Body of pancreas (tissue), 4 donors: ENCODE measurements at places on chromosomes 3 and 15. TPM values are rescaled to one million over a fixed set of nuclear protein-coding genes. Genes with fewer than 3 reads are reported as not detected.

- no peak for DNase-seq
Observed at GRCh38 chr3:169678122-169678521, 14.6 kb upstream of the MECOM start.

DNA sequence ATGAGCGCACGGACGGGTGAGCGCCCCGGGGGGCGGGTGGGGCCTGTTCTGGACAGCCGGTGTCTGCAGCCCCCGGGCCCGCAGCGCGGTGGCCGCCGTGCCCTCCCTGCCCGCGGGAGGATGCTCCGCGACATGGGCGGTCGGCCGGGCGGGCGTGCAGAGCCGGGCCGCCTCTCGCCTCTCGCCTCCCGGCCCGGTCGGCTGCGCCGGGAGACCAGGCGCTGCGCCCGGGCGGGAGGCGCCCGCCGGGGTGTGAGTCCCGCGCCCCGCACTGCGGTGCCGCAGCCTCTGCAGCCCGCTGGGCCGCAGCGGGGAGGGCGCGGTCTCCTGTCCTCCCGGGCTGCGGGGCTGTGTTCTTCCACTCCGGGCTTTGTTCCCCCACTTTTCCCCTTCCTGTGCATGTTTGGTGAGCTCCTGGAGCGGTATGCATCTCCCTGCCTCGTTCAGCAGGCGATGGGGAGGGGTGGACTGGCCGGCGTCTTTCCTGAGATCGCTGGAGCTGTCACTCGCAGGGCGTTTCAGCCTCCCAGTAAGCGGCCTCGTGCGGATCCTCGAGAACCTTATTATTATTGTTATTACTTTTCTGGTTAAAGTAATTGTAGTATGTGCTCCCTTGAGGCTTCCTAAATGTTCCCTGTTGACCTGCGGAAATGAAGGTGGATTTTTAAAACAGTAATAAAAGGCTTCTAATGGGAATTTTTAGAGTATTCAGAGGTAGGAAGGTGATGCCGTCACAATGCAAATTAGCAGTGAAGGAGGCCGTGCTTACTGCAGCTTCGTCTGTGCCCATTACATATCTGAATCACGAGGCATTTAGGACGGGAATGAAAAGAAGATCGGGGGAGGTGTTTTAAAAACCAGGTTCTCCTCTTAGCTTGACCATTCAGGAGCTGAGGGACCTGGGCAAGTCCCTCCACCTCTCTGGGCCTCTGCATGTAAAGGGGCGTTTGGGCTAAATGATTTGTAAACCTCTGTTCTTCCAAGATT is 593 bp downstream of the TMOD2 start:
- peak; percentile 47 for DNase-seq

DNA sequence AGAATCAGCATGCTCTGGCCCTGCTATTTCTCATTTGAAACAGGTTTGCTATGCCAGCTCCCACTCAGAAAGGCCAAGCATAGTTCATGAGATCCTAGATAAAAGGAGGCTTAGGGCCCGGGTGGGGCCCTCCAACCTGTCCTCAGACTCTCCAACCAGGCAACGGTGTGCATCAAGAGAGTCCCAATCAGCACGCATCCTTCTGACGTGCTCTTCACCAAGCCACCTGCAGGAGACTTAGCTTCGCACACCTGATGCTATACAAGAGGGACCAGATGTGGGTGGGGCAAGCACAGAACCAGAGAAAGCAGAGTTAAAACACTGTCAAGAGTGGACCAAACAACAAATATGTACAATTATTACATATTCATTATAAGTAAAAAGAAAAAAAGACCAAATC is 17.3 kb downstream of the STIMATE start:
- no peak for DNase-seq

- DNase-seq: no peak
Observed at GRCh38 chr3:31132132-31132769, 237.8 kb upstream of the GADL1 start.

- DNase-seq: no peak
Observed at GRCh38 chr3:69806735-69807438, 67.6 kb downstream of the MITF start.

Gene FRMD5
- total RNA-seq: 1.3 TPM

Gene IRAK2
- 0.99 TPM for total RNA-seq

Gene MEGF11
- total RNA-seq: not detected

- no peak for DNase-seq
Observed at GRCh38 chr15:98772895-98773294, 124.6 kb downstream of the IGF1R start.

DNA sequence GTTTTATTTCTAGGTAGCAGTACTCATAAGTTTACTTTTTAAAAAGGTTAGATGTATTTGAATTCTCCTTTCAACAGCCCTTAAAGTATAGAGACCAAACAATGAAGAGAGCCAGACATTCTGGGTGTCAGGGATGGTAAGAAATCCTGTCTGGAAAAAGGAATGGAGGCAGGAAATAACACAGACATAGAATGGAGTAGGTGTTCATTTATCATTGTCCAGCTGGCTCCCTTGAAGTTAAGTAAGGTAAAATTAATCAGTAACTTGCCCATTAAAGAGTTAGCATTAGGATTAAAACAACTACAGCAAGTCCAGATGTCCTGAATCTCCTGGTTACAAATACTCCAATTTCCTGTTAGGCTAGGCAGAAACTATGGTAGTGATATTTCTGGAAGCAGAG is 13.5 kb upstream of the SUCNR1 start:
- no peak for DNase-seq

DNA sequence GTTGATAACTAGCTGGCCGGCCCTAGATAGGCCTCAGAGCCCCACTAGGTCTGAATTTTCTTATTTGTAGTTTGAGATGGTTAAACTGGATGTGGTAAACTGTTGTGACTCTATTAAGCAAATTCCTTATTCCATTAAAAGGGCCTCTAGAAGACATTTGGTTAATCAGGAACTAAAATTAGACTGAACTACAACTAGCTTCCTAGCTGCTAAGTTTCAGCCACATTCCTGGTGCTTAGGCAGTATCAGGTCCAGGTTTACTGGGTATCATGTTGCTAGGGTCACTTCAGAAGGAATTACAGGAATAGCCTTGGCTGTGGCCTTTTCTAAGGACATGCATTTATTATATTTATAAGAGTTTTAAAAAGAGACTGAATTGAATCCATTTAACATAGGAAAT is 136.3 kb downstream of the PLD1 start:
- DNase-seq: no peak

DNA sequence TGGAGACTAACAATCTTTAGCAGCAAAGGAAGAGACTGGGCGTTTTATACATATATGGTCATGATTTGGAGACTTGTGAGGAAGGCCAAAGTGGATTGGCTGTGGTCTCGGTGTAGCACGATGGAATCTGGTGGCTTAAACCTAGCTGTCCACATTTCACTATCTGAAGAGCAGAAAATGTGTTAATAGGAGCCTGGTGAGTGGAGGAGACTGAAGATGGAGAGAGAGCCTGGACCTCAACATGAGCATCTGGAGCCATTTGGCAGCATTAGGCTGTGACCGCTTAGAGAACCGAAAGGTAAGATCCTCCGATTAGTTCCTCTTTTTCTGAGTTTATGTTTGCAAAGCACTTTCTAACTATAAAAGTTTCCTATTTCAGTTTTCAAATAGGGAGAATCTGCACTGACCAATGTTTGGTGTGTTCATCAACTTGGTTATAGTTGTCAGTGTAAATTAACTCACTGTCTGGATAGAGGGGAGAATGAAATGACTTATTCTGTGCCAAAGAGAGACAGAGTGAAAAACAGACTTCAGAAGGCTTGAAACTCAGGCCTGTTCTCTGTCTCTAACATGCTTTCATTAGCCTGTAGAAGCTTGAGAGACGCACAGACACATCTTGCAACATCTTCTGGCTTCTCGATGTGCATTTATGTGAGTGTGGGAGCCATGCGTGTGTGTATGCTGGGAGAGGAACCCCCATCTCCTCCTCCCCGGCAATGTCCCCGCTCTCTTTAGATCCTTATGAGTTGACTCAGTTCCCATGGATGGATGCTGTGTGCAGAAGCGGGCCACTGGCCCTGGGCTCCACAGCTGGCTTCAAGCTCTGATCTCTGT is 244.7 kb upstream of the TBL1XR1 start:
- no peak for DNase-seq

DNA sequence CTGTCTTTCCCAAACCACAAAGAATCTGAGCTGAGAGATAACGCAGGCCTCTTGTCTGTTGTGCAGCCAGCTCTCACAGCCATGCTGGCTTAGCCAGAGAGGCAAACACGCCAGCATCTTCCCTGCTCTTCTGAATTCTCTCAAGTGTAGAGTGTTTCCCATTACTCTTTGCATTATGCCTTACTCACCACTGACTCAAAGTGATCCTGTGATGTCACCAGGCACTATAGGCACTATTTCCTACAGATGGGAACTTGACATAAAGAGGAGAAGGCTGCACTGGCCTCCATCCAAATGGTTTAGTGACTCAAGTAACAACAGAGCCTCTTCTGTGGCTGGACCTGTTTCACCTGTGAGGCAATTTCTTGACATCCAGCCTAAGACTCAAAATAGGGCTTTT is 44.4 kb downstream of the PDZRN3 start:
- DNase-seq: peak; percentile 53

GRCh38 chr3:155233213-155233612 is 60.3 kb downstream of the STRIT1 start:
- DNase-seq: peak; percentile 28

GRCh38 chr3:71103430-71103921 is 480.1 kb downstream of the FOXP1 start:
- peak; percentile 75 for DNase-seq

DNA sequence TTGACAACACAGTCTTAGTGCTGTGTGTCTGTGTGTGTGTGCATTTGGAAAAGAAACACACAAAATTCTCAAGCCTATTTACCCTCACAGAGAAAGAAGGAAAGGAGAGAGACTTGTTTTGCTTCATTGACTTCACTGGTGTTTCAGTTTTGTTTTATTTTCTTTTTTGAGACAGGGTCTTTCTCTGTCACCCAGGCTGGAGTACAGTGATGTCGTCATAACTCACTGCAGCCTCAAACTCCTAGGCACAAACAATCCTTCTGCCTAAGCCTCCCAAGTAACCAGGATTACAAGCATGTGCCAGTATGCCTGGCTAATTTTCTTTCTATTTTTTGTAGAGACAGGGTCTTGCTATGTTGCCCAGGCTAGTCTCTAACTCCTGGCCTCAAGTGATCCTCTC is 636.9 kb downstream of the TAFA4 start:
- no peak for DNase-seq

DNA sequence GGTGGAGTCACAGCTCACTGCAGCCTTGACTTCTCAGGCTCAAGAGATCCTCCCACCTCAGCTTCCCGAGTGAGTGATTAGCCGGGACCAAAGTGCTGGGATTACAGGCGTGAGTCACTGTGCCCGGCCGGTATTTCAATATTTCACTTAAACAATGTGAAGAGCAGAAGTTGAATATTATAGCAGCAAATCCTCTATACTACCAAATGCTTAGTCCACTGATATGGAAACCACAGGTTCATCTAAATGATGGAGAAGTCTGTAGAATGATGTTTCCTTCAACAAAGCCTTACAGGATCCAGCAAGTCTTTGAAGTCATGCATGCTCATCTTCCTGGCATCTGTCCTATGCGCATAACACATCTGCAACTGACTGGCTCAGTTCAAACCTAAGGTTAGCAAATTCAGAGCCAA is 20.3 kb upstream of the UACA start:
- DNase-seq: no peak

- no peak for DNase-seq
Observed at GRCh38 chr3:156509189-156510174, 45.4 kb downstream of the SSR3 start.

Gene SGO1
- total RNA-seq: not detected

DNA sequence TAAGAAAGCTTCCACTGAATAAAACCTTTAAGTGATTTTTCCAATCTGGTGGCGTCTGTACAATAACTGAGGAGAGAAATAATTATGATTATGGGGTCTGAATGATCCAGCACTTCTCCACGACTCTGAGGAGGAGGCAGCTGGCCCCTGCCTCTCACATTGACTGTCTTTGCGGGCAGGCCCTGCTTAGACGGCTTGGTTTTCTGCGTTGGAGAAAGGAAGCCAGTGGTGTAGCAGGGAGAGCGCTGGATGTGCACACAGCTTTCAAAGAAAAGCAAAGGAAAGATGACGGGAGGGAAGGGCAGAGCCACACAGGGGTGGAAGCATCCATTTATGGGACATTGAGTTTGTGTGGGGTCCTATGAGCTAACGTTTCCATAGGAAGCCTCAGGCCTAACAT is 62.5 kb downstream of the MGLL start:
- DNase-seq: no peak

DNA sequence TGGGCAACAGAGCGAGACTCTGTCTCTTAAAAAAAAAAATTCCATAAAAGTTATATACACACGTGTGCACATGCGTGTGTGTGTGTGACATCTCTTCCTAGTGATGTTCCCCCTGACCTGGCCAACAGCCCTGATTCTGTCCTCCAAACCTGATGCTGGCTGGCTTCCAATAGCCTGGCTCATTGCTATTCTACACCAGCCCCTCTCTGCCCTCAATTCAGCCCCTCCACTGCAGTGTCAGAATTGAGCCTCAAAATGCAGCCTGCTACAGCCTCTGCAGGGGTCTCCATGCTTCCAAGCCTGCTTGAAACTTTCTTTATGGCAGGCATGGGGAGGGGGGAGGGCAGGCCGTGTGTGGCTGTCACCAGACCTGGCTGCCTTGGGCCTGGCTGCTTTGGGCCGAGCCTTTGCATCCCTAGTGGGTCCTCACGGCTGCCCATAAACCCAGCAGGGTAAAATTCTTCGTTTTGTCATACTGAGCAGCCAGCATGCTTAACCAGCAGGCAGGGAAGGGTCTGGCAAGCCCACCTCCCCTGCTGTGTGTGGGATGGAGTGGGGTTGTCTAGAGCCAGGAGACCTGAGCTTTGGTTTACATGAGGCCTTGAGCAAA is 22.7 kb upstream of the DOCK3 start:
- DNase-seq: peak; percentile 19

DNA sequence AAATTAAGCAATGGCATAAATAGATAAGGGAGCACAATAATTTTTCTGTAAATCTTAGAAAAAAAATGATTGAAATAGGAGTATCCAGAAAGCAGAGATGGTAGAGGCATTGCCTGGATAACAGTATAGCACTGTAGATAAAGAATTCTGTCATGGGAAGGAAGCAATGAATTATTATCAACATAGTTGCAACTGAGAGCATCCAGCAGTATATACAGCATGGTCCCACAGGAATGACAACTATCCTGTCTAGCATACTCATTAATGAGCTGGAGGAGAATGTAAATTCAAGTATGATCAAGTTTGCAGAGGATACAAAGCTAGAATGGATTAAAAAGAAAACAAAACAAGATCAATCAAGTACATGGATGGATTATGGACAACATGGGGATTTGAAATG is 90.8 kb downstream of the DPH6 start:
- no peak for DNase-seq

- no peak for DNase-seq
Observed at GRCh38 chr3:21356402-21356801, 394.6 kb downstream of the ZNF385D start.

DNA sequence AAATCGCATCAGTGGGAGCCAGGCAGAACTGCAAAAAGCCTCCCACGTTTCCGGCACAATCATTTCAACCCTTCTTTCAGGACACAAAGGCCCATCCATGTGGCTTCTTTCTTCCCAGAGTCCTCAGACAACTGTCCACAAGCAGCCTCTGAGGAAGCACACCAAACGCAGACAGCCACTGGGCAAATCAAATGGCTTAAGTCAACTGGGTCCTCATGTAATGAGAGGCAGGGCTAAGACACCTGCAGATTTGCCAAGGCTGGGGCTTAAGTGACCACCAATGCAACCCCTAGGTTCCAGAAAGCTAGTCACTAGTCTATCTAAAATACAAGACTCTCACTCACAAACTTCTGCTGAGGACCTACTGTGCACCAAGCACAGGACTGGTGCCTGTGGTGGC is 8.0 kb downstream of the OSBPL10 start:
- DNase-seq: no peak

Gene CCR3
- total RNA-seq: not detected
